Right kidney (tissue), 9 donors: ENCODE measurements at places on chromosomes 2 and 18.

DNA sequence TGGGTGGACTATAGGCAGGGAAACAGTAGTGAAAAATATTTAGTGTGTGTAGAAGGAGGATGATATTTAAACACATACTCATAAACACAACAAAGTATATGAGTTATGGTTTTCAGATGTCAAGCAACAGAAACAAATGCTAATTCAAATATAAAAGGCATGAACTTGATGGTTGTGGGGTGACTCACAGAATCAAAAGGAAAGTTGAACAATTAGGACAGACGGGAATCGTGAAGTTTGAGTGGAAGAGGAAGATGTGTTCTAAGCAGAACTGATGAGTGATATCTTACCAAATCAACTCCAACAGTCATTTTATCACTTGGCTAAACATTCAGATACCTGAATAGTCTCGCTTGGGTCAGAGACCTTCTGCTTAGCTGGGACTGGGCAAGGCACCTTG is 53.6 kb upstream of the ITGA6 start:
- no peak for DNase-seq

GRCh38 chr18:47108998-47109405 is 41.3 kb downstream of the HDHD2 start:
- no peak for DNase-seq

GRCh38 chr2:230685178-230685577 is 27.5 kb upstream of the CAB39 start:
- DNase-seq, result no peak

DNA sequence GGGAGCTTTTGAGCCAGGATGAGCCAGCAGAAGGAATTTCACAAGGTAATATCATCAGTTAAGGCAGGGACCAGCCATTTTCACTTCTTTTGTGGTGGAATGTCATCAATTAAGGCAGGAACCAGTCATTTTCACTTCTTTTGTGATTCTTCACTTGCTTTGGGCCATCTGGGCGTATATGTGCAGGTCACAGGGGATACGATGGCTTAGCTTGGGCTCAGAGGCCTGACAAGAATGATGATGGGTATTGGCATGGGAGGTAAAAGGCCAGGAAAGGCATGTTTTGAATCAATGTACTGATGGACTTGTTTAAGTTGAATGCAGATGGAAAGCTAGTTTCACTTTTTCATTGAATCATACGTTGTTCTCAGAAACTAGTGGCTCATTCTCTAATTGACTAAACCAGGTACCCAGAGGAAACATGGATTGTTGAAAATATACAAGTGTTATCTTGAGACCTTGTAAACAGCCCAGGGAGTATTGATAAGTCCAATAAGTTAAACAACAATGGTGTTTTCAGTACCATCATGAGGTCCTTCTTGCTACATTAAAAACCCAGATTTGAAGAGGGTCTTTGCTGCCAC is 1672.5 kb upstream of the DDX18 start:
- no peak for DNase-seq

GRCh38 chr2:108634011-108634410 is 85.3 kb upstream of the RANBP2 start:
- no peak for DNase-seq

- no peak for DNase-seq
These were observed 104.4 kb upstream of the CDC42EP3 start for GRCh38 chr2:37775908-37776250.

DNA sequence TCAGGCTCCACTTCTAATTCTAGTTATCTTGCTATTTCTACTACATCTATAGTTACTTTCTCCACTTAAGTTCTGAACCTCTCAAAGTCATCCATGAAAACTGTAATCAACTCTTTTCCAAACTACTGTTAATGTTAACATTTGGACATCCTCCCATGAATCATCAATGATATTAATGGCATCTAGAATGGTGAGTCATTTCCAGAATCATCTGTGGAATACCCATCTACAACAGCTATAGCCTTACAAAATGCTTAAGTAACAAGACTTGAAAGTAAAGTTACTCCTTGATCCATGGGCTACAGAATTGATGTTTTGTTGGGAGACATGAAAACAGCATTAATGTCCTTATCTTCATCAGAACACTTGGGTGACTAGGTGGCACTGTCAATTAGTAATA is 35.4 kb downstream of the BARD1 start:
- DNase-seq, result no peak

GRCh38 chr2:24592441-24593100 is 101.5 kb downstream of the NCOA1 start:
- no peak for DNase-seq

DNA sequence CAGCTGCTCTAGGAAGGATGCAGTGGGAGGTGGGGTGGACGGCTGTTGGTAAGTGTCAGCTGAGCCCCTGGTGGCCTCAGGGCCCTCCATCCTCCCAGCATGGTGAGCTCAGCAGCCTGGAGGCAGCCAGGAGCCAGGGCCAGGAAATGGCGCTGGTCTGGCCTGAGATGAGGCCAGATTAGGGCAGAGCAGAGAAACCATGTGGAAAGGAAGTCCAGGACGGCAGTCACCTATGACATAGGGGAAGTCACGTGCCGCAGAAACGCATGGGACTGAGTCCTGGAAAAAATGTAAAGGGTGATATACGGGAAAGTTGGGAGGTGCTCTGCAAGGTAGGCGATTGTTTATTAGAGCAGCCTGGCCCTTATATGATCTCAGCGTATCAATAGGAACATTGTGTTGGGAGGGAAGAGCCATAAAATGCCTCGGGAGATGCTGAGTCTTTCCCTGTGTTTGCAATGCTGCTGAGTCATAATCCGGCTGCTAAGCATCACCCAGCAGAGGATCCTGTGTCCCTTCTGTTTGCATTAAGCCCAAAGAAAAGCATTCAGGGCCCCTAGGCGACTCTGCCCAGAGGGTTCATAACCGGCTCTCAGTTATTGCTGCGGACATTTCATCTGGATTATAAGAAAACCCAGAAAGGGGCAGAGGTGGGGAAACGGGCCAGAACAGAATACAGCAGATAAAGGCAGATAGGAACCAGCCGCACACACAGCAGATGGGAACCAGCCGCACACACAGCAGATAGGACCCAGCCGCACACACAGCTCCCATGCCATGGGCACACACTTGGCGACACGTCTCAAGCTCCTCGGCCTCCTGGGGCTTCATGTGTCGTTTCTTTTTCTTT is 30.3 kb upstream of the B3GNT7 start:
- peak; percentile 34 for DNase-seq
